Cardiac muscle cell (in vitro differentiated cells and primary cell): ENCODE measurements at places on chromosomes 12 and 14. TPM values are rescaled to one million over a fixed set of nuclear protein-coding genes. Genes with fewer than 3 reads are reported as not detected.

GRCh38 chr12:32400866-32401265 is 1.5 kb downstream of the FGD4 start:
- DNase-seq: no peak

- DNase-seq: no peak
These were observed 77.7 kb upstream of the TRAF3 start for GRCh38 chr14:102699416-102700110.

DNA sequence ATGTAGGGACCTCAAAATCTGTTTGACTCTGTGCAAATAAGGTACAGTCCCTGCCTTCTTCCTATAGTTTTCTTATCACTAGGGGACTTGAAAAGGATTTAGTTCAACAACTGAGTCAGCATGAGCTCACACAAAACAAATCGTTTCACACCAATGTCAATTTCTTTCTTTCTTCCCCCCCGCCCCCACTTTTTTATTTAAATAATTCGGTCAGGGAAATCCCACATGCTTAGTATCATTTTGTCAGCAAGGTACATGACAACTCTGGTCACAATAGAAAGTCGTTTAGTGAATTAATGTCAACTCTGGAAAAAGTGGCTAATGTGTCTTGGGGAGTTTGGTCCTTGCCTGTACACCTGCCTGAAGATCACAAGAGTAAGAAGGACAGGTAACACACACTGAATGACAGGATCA is 232.2 kb upstream of the PLEKHG7 start:
- DNase-seq: no peak

GRCh38 chr14:32020882-32021281 is 56.2 kb upstream of the ARHGAP5 start:
- DNase-seq: no peak

The RERG gene
- total RNA-seq: 12.3 and 14.8 TPM in 2 replicates

The PLEKHD1 gene
- 0.12 and 0.21 TPM in 2 replicates for total RNA-seq

- DNase-seq: peak; percentile 50
These were observed 38.9 kb downstream of the NIN start for GRCh38 chr14:50792051-50792477.

- DNase-seq: no peak
These were observed 43.0 kb downstream of the SMOC1 start for GRCh38 chr14:69922198-69922597.

DNA sequence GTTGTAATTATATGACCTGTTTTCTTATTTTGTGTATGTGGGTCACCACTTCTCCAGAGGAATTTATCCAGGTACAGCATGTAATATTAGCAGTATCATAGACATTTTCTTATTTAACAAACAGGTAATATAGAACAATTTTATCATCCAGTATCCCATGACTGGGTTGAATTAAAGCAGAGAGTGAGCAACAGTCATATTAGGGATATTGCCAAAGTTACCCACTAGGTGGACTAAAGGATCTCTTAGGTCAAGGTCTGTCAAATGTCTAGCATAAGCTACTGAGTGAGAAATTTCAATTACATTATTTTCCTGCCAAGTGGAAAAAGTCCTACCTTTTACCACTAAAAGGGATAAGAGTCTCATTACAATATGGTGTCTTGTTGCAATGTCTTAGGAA is 62.1 kb upstream of the TRIM9 start:
- peak; percentile 66 for DNase-seq

DNA sequence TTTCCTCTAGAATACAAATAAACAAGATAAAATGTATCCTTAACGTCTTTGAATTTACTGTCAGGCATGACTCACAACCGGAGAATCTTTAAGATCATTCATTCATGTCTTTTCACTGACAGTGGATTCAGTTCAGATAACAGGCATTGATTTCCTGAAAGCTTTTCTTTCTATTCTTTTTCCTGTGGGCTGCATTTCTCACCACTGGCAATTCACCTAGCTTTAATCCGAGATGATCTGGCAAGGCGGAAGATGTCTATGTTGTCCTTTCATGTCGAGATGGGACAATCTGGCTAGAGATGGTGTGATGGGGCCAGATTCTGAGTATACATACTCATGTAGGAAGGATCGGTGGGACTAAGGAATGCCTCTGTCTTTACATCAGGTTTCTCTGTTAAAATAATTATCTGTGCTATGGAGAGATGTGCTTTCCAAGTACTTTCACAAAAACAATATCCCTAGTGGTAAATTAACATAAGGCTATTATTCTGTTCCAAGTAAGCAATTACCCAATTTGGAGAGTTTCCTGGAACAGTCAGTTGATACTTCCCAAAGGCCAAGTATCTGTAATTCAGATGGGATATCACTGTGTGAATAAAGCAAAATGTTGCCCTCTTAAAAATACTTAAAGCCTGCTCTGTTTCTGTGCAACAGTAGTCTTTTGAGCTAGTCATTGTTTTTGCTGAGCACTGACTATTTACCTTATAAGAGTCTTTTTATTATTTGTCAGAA is 17.8 kb downstream of the ACSS3 start:
- peak; percentile 23 for DNase-seq

The OR6C74 gene
- not detected in 2 replicates for total RNA-seq

- DNase-seq: no peak
These were observed 6.8 kb upstream of the ATG14 start for GRCh38 chr14:55418411-55418810.

The NCAPD2 gene
- 134 and 156 TPM in 2 replicates for total RNA-seq

DNA sequence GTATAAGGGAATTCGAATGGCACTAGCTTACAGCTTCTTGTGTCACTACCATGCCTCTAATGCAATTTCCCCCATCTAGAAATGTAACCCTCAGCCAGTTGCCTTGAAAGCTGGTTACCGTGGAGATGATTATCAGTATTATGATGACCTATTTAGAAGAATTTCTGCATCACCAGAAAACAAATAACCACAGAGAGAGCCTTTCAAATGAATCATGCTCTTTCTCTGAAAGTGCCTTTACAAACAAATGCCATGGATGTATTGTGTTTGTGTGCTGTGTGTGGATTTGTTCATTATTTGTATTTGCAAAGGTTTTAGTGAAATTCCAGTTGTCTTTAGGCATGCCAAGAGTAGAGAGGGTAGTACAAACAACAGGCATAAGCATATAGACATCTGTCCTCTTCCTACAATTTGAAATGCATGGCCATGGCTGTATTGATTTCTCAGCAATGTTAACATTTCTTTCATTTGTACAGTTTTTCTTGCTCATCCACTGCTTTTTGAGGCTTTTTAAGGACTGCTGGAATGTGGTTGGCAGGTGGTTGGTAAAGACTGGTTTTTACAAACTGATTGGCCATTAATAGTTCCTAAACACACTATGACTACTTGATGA is 266.5 kb downstream of the PAWR start:
- no peak for DNase-seq

- DNase-seq: no peak
These were observed 167.8 kb upstream of the SFSWAP start for GRCh38 chr12:131543040-131543439.

- peak; percentile 44 for DNase-seq
These were observed 905.4 kb downstream of the SLC16A7 start for GRCh38 chr12:60501124-60501729.

DNA sequence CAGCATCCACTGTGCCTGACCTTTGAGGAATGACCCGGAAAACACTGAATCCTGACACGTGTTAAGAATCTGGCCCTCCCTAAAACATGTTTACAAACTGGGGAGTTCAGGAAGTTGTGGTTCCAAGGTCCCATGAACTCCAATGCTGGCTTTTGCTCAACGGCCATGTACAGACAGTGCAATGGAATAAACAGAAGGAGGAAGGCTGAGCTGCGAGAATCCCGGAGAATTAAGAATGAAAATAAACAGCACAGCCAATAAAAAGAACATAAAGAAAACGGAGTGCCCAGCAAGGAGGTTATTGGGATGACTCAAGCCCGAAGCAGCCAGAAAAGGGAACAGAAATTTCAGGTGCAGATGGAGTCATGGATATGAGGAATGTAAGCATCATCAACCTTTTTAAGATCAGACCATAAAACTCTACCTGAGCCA is 32.3 kb downstream of the BCL11B start:
- no peak for DNase-seq

DNA sequence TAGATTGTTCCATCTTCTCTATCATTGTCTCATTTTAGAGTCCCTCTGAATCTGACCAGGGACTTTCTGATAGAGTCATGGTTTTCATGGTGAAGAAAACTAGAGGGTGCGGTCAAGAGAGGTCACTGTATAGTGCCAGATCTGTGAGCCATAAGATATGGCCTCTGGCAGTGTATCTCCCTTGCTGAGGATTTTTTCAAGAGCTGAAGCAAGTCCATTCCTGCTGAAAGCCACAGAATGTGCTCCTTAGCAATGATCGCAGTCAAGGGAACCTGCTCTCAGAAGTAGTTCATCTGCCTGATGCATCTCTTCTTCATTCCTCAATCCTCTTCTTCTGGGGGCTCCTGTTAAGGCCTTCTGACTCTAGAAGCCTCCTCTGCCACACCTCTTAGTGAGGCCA is 405.2 kb downstream of the EGLN3 start:
- DNase-seq: no peak

- DNase-seq: no peak
These were observed 93.6 kb downstream of the SLC24A4 start for GRCh38 chr14:92416544-92416943.

DNA sequence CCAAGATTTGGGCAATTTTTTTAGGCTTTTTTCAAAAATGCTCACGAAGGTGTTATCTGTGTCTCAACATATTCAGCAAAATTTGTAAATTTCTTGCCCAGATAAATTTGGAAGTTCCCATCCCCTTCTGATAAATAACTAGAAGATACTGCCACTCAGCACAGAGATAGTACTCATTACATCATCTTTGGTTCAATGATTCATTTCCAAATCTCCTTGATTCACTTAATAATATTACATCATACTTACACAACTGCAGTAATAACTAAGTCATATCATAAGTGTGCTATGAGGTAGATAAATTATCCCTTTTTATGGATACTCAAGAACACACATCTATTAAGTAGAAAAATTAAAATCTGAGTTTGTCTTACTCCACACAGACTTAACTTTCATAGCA is 89.4 kb downstream of the RPAP3 start:
- peak; percentile 5 for DNase-seq

The DHRS2 gene
- 1.0 TPM in 1 of 2 replicates, not detected in the other for total RNA-seq

DNA sequence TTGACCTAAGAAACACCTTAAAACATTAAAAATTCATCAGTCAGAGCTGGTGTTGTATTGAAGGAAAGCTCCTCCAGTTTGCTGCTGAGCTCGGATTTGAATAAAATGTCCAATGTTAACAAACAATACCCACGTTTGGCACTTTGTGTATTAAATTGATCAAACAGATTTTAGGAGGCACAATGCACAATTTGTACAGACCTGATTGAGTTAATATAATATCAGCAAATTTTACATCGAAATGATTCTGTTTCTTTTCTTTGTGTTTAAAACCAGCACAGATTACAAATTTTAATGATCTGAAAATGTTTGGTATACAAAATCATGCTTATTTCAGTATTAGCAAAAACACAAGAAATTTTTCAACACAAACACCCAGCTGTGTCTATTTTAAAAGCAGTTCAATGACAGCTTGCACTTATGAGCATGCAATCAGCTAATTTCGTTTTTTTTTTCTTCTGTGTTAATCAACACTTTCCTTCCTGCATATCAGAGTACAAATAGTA is 2.8 kb upstream of the FOXG1 start:
- no peak for DNase-seq

The DNAL1 gene
- total RNA-seq: 9.3 and 12.2 TPM in 2 replicates

DNA sequence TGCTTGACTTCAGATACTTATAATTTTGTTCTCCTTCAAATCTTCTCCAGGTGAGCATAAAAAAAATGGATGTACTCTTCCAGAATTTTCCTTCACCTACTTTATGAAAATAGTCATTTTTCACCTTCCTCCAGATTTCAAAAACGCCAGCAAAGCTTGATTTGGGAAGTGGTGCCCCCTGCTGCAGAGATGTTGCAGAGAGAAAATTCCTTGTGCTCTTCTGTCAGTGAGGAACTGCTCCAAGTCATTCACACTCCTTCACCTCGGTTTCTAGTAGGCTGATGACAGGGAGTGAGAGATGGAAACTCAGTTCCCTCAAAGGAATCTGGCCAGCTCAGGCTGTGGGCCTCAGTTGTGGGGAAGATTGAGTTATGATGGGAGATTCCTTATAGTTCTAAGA is 24.2 kb upstream of the RNASE3 start:
- peak; percentile 43 for DNase-seq

DNA sequence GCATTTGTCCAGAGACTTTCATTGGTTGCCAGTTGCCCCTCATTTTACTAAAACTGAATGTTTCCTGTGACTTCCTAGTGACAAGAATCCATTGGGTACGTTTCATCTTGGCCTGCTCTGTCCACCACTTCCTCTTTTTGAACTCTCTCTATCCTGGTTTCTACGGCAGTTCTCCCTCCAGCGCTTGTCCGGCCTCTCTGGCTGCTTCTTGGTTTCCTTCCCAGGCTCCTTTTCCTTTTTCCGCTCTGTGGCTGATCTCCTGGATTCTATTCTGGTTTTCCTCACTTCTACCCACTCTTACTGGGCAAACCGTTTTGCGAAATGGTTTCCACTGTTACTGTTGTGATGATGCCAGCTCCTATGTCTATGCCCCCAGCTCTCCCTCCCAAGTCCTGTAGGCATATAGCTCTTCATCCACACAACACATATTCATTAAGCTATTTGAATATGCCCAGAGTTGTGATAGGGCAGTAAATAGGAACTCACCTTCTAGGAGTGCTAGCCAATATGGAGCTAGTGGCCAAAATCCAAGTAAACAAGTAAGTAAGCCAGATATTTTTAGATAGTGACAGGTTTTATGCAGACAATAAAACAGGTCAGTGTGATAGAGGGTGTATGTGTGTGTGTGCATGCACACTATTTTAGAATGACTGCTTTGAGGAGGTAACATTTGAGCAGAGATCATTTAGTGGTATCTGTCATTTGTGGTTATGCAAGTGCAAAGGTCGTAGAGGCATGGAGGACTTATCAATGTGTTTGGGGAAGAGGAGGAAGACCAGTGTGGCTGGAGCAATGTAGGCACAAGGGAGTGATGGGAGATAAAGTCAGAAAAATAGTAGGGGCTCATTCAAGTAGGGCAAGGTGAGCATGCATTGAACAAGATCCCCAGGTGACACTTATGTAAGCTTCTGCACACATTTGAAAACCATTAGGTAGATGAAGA is 27.9 kb upstream of the CTDSP2 start:
- DNase-seq: no peak

The KLRG1 gene
- total RNA-seq: 5.6 and 8.5 TPM in 2 replicates

- DNase-seq: no peak
These were observed 11.5 kb downstream of the PLEK2 start for GRCh38 chr14:67400434-67400833.

DNA sequence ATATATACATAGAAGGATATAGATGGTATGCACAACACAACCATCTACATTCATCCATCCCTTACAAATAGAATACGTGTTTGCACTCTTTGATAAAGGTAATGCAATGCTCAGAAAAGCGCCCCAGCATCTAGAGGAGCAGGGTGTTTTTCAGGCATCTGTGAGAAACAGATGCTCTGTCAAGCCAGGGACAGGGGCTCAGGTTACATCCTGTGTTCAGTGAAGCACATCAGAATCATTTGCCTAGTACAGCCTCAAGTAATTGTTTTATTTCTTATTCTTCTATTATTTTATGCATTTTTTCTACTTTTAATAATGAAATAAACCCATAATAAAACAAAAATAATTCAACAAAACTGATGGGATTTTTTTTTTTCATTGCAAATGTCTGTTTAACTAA is 50.5 kb upstream of the HIF1A start:
- peak; percentile 28 for DNase-seq

The SLC25A21 gene
- 0.63 and 4.8 TPM in 2 replicates for total RNA-seq

The SPRYD4 gene
- total RNA-seq: 3.6 and 4.9 TPM in 2 replicates
